ENCODE measurements at places on chromosomes 5 and 9.

- no peak for DNase-seq
These were observed 1.5 kb downstream of the GAS1 start for GRCh38 chr9:86945728-86946200.

DNA sequence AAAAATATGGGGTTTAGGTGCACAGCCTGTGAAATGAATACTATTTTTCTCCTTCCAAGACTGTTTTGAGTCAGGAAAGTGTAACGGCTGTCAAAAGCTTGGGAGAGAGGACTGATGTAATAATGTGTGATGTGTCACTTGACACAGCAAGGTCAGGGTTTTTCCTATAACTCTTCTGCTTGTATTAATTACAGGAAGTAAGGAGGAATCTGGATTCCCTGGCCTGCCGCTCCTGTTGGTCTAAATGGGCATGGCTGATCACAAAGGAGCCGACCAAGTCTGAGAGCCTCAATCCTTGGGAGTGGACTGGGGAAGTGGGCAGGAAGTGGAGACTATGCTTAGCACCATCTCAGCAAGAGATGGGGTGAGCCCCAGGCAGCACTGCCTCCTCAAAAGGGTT is 16.7 kb upstream of the SLC28A3 start:
- DNase-seq, result no peak

DNA sequence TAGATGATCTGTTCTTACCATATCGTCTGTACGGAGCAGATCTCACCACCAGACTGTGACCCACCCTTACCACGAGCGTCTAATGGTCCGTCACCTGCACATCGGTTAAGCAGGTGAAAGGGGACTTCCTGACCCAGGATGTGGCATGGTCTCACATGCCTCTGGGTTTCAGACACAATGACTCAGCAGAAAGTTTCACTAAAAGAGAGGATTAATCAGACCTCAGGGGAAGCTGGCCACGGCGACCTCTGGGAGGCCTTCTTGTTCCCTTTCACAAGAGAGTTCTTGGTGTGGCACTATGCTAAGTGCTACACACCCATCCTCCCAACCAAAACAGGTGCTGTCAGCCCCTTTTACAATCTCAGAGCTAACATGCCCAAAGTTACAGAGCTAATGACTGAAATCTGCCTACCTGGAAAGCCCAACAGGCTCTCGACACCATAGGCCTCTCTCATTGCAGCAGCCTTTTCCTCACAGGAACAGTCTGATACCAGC is 41.6 kb downstream of the ADAMTS12 start:
- DNase-seq, result no peak

DNA sequence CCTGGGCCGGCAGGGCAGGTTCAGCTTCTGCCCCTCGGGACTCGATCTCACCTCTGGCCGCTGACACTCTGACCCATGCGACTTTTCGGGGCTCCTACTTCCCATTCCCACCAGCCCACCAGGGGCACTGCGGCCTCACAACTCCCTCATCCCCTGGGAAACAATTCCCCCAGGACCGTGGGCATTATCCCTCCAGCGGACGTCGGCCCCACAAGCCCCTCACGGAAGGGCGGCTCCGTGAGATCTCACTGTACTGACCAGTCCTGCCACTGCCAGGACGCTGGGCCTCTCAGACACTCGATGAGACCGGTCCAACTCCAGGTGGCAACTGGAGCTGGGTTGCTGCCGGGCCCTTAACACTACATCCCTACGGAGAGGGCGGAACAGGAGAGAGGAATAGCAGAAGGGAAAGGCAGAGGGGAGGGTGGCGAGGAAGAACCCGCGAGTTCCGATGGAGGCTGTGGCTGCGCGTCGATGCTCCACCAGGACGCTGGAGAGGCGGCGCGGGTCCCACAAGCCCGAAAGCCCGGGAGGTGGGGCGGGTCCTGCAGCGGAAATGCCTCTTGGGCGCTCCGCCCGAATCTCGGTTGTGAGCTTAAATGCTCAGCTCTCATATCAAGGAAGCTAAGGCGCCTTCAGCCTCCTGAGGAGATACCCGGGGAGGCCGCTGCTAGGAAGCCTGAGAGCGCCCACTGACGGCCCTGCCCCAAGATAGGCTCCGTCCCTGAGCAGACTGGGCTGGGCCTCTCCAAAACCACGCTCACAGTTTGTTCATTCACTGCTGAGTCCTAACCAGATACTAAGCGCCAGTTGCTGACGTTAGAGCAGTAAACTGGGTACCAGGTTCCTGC is 36.3 kb downstream of the VCP start:
- DNase-seq, result no peak

DNA sequence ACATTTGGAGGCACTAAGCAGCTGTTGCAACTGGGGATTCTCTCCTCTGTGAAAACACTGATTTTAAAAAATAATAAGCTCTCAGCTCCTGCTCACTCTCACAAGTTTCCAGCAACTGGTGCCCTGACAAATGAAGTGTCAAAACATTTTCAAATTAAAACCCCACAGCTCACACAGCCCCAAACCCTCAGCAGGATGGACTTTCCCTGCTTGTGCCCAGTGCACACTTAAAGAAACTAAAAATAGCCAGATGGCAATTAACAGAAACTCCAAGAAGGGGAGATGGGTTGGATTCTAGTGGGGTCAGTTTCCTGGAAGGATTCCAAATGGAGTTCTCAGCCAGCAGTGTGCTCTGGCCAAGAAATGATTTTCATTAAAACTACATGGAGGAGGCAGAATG is 163.0 kb upstream of the PUM3 start:
- no peak for DNase-seq

GRCh38 chr5:71719063-71719964 is at the start of gene CARTPT:
TSS of gene CARTPT (plus strand) at chr5:71719275. CDS start at chr5:71719294, 19 bp downstream.
- no peak for DNase-seq

GRCh38 chr9:114588651-114589526 is 1.3 kb downstream of the ATP6V1G1 start:
- DNase-seq, result no peak

GRCh38 chr9:126419475-126419874 is 92.8 kb downstream of the MVB12B start:
- no peak for DNase-seq

- no peak for DNase-seq
These were observed 60.3 kb downstream of the ANKRD33B start for GRCh38 chr5:10624206-10624605.

DNA sequence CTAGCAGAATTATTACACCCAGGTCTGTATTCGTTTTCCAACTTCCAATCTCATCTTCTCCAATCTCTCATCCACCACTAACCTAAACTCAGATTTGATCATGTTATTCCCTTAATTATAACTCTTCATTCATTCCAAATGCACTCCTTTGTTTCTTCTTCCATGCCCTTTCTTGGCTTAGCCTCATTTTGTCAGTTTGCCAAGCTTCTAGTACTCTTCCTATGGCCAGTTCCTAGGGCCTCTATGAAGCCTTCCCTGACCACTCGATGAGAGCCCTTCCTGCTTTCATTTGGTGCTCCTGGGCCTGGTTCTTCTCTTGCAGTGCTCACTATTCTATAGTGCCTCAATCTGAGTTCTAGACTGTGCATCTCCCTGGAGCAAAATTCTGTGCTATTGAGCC is 5.8 kb downstream of the FAM219A start:
- DNase-seq, result no peak

DNA sequence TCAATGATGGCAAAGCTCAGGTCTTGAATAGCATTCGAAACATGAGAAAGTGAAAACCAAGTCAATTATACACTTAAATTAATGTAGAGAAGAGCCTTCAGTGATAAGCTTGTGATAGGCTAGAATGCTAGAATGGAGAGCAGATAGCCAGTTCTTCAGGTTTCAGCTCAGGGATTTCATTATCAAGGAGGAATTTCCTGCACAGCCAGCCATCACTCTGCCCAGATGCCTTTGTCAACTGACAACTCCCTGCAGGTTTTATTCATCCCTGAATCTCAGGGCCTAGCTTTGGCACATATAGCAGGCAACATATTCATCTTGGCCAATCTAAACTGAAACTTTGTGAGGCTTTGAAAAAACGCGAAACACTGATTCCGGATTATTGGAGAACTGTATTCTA is 199.3 kb upstream of the CDH6 start:
- DNase-seq, result no peak

DNA sequence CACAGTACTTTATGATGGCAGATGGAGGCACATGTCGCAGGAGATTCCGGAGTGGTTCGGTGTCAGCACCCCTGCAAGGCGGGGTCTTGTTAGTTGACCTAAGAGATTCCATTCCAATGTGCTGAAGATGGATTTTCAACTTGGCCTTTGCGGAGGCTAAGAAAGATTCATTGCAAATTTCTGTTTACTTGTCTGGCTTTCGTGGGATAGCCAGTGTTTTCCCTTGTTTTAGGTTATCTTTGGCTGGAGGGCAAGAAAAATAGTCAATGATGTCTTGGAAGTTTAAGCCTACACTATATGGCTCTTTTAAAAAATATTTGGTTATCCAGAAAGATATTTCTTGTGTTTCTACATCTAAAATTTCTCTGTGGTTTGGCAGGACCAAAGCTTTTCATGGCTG is 123.6 kb upstream of the PTCH1 start:
- no peak for DNase-seq

DNA sequence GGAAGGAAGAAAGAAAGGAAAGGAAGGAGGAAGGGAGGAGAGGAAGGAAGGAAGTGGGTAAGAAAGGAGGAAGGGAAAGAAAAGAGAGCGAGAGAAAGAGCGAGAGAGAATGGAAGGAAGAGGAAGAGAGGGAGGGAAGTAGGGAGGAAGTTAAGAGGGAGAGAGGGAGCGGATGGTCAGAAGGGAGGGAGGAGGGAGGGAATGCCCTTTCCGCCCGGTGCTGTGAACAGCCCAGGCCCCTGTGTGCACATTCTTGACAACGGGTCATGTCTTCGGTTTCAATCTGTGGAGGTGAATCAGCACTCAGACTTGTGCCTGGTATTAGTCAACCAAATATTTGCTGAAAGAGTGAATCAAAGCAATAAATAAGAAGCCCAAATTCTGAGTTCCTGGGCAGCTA is 39.2 kb downstream of the PRUNE2 start:
- DNase-seq, result no peak

Measured in HuH-7.5 (cell line).